ENCODE measurements at places on chromosomes 4 and X. TPM values are rescaled to one million over a fixed set of nuclear protein-coding genes. Genes with fewer than 3 reads are reported as not detected.

The CXCL6 gene
- not detected for total RNA-seq

The ANXA3 gene
- 9.2 TPM for total RNA-seq

The CENPVL1 gene
- total RNA-seq, result not detected

GRCh38 chrX:70456256-70456655 lies 11.6 kb downstream of the DLG3 start:
- DNase-seq, result no peak

GRCh38 chrX:110322603-110323002 lies 4.7 kb upstream of the AMMECR1 start:
- no peak for DNase-seq

GRCh38 chrX:97936296-97936695 lies 1052.6 kb downstream of the RPA4 start:
- no peak for DNase-seq

DNA sequence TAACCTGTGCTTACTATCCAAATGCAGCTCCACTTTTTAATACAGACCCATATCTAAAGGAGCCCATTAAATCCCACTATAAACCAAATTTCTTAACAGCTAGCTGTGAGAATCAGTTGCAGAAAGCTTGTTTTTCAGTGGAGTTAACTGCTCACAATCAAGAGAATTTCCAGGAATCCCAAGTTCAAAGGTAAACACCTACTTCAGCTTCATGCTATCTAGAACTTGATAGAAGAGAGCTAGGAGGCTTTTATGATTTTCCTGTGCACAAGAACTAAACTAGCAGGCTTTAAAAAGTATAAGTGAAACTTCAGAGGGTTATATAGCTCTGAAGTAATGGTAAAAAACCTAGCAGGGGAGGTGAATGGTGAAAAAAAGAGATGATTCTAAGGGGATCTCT lies 96.2 kb upstream of the PABPC4L start:
- DNase-seq, result no peak

- DNase-seq, result no peak
These were observed 612 bp downstream of the CPLX1 start for GRCh38 chr4:825063-825970.

Data from activated T-helper 1 cell treated with anti-CD3 and anti-CD28 coated beads, Interleukin-12 subunit alpha, Interleukin-12 subunit beta, Interleukin-2, Interleukin-4 antibody, amounts not matched to agents 30 ng/mL and 10 ng/mL and 1 ng/mL, durations not matched to agents 14 hours and 24 hours and 36 hours (primary cell).